ENCODE measurements at places on chromosomes 11 and 22. TPM values are rescaled to one million over a fixed set of nuclear protein-coding genes. Genes with fewer than 3 reads are reported as not detected.
A peak's percentile ranks its signal among the peaks of the same experiment; 100 is the strongest.

GRCh38 chr11:2995893-2996554 is 3.9 kb upstream of the NAP1L4 start:
- DNase-seq: no peak

- DNase-seq: no peak
Observed at GRCh38 chr11:134066943-134067885, 1.7 kb upstream of the JAM3 start.

DNA sequence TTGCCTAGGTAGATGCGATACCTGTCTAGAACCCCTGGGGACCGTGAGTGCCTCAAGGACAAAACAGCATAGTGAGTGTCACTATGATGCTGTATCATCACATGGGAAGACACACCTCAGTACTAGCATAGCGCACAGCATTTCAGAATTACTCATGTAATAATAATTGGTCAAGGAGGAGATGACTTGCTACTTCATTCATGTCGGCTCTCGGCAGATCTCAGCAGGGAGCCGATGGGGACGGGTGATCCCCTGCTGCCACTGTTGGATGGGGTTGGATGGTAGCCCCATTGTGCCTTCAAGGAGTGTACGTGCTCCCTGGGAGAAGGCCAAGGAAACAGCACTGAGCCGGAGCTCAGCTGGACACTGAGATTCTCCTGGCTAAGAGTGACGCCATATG is 186.9 kb downstream of the EFCAB6 start:
- no peak for DNase-seq

DNA sequence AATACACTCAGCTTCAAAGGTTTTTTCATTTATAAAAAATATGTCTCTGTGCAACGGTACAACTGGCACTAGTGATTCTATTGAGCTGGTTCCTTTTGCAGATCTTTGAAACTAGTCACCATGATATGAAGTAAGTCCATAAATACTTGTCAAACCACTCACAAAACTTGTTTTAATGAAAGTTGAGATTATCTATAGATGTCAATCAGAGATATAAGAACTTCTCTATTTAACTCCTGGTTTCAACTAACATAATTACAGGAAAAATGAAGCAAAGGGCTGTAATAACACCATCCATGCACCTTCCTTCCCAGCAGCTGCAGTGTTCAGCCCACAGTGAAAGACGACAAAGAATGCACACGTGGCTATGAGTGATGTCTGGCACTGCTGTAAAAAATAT is 44.7 kb downstream of the TMEM123 start:
- DNase-seq: no peak

OR51I1 gene
- total RNA-seq: 0.63 TPM

DNA sequence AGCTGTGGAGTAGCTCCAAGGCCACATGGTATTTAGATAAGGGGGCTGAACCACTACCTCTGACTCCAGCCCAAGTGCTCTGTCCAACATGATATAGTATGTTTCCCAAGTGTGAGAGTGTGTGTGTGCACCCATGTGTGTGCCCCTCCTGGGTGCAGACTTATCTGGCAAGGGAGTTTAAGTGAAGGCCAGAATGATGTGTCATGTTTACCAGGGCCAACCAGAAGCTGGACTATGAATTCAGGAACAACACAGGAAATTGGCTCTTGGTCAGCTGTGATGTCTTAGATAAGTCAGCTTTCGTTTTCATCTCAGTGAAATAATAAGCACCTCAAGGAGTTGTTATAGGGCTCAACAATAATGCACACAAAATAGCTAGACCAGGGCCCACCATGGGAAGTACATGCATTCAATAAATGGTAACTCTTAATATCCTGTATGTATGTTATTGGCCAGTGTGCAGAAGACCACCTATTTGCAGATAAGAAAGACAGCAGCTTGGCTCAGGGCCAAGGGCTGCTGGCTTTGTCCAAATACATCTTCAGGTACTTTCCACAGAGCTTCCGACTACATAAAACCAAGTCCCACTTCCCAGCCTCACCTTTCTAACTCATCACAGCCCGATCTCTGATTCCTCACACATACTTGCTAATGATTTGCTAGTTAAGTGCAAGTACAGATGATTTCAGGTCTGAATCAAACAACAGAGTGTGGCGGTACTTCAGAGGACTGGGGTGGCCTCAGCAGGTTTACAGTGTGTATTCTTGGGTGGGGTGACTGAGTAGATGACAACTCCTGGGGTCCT is 120.9 kb downstream of the ME3 start:
- DNase-seq: no peak

DNA sequence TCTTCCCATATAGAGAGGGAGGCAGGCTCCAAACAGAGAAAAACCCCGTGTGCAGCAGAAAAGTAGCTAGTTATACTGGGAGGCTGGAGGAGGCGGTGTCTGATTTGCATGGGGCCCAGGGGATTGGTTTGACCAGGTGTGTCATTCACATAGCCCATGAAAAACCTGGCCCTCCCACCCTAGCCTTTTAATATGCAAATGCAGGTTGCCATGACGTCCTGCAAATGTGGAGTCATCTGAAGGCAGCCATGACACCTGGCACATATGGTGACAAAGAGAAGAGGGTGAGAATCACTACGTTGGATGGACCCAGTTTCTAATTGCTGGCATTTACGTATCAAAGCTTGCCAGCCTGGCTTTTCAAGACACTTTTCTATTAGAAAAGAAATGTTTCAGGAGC is 57.8 kb downstream of the FAM181B start:
- DNase-seq: no peak

- no peak for DNase-seq
Observed at GRCh38 chr11:69515271-69516245, 34.1 kb downstream of the LINC01488 start.

RASGRP2 gene
- total RNA-seq: 0.19 TPM

- DNase-seq: peak; percentile 61
Observed at GRCh38 chr11:46901156-46901555, 17.2 kb downstream of the LRP4 start.

ZPR1 gene
- 70.7 TPM for total RNA-seq

DNA sequence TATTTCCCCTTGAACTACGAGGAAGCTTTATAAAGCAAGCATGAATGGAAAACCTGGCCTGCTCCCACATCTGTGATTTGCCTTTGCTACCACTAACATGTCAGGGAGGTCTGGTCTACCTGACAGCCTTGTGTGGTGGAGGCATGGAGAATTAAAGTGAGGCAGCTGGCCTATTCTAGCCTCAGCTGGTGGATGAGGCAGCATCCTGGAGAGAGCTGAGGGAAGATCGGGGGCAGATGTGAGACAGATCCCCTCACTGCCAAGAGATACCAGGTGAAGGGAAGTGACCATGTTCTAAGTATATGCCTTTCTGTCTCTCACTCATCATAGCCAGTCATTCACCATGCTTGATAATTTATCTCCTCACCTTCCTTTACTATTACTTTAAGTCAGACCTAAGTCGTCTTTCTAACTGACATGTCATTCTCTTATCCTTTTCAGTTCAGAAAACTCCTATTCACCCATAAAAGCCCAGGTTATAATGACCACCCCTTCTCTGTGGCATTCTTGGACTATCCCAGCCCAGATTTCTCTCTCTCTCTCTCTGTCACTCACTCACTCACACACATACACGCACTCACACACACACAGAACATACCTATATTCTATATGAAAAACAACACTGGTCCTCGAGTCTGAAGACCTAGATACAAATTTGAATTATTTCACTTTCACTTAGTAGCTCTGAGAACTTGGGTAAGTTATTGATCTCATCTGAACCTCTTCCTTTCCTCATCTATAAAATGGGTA is 90.7 kb downstream of the CSNK2A3 start:
- no peak for DNase-seq

GRCh38 chr11:78277314-78277994 is 88.7 kb downstream of the USP35 start:
- DNase-seq: no peak

- no peak for DNase-seq
Observed at GRCh38 chr11:102577182-102577581, 46.6 kb upstream of the MMP7 start.

CNTF gene
- total RNA-seq: 1.2 TPM

- DNase-seq: peak; percentile 48
Observed at GRCh38 chr22:27032091-27032761, 374.8 kb downstream of the MIAT start.
